Activated CD4-positive, CD25-positive, alpha-beta regulatory T cell treated with anti-CD3 and anti-CD28 coated beads, Interleukin-2, amount 50 U/mL, for 16 hours (primary cell): ENCODE measurements at places on chromosomes 13 and 19.

GRCh38 chr19:37979547-37980082, 72.6 kb downstream of the SIPA1L3 start:
- DNase-seq = no peak

DNA sequence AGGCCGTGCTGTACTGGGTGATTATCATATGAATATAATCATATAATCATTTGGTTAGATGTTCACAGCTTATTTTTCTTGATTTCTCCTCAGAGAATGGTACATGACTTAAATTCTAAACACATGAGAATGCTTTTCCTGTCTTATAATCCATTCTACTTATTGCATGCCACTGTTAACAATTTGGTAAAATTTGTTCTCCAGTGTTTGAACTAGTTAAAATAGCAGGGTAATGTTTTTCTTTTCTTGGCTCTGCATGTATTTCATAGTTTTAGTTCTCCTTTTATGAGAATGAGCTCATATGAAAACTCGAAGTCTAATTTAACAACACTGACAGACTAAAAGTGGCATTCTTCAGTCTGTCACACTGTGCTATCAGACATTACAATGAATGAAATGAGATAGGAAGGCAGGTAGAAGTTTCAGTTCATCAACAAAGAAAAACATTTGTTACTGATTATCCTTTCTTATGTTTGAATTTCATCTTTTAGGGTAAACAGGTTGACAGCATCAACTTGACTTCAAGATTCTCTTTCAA, 10.2 kb downstream of the SPRYD7 start:
- no peak for DNase-seq

DNA sequence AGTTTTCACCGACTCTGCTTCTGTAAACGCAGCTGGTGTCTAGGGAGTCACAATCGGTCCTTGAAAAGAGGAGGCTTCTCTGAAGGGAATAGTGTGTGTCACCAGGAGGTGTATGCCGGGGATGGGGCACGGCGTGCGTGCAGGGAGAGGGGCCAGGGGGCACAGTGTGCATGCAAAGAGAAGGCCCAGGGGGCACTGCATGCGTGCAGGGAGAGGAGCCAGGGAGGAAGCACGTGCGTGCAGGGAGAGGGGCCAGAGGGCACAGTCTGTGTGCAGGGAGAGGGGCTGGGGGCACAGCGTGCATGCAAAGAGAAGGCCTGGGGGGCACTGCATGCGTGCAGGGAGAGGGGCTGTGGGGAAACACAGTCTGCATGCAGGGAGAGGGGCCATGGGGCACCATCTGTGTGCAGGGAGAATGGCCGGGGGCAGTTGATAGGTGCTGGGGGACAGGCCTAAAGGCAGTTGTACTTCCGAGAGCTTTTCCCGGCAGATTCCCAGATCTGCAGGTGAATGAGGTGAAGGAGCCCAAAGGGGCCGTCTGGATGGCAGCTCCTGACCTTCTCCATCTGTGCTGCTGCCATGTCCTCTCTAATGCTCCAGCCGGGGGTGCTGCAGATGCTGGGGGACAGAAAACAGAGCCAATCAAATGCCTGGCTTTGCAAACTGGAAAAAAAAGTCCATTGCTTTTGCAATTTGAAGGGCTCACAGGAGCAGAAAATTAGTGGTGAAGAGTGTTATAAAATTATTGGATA, 36.4 kb downstream of the ATP11A start:
- DNase-seq = no peak

- DNase-seq = no peak
These were observed 133.4 kb downstream of the LACC1 start for GRCh38 chr13:44012910-44013757.

DNA sequence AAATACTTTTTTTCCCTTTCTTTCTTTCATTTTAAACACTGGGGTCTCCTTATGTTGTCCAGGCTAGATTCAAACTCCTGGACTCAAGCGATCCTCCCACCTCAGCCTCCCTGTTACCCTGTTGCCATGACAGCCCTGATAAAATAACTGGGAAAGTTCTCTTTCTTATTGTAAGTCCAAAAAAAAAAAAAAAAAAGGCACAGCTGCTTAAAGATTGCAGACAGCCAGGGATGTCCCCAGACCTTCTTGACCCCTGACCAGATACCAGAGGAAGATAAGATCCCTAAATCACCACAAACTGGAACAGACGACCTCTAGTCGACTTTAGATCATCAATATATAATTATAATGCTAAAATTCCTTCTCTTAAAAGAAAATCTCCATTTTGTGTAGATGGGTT, 1.1 kb upstream of the MVB12A start:
- DNase-seq = no peak

- no peak for DNase-seq
These were observed 57.3 kb upstream of the POMP start for GRCh38 chr13:28601581-28601980.

GRCh38 chr19:44723952-44724319, 24.6 kb upstream of the BCL3 start:
- peak; percentile 59 for DNase-seq

DNA sequence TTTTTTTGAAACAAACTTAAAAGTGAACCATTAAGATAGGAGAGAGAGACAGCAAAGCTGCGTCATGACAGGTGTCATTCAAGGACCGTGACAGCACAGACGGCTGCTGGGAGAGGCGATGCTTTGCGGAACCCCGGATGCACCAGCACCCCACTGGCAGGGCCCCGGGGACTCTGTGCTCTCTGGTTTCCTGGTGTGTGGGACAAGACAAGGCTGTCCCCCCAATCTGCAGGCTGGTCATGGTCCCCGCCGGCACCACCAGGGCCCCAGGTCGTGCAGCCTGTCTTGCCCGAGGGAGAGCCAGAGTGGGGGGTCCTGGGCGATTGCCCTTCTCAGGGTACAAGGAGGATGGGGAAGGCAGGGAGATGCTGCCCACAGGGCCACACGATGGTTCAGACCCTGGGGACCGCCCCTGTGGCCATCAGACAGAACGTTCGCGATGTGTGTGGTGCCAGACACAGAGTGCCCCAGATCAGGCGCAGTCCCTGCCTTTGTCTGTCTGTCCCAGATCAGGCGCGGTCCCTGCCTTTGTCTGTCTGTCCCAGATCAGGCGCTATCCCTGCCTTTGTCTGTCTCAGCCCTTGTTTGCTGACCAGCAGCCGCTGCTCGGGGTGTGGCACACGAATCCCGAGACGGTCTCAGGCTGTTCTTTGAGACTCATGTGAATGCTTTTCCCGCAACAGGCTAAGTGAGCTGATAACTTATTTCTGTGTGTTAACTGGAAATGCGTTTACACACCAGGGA, 36.1 kb downstream of the ADPRHL1 start:
- no peak for DNase-seq

GRCh38 chr13:48729856-48730255, 76.1 kb downstream of the CYSLTR2 start:
- no peak for DNase-seq

GRCh38 chr13:31772231-31772630, 32.9 kb downstream of the RXFP2 start:
- no peak for DNase-seq

DNA sequence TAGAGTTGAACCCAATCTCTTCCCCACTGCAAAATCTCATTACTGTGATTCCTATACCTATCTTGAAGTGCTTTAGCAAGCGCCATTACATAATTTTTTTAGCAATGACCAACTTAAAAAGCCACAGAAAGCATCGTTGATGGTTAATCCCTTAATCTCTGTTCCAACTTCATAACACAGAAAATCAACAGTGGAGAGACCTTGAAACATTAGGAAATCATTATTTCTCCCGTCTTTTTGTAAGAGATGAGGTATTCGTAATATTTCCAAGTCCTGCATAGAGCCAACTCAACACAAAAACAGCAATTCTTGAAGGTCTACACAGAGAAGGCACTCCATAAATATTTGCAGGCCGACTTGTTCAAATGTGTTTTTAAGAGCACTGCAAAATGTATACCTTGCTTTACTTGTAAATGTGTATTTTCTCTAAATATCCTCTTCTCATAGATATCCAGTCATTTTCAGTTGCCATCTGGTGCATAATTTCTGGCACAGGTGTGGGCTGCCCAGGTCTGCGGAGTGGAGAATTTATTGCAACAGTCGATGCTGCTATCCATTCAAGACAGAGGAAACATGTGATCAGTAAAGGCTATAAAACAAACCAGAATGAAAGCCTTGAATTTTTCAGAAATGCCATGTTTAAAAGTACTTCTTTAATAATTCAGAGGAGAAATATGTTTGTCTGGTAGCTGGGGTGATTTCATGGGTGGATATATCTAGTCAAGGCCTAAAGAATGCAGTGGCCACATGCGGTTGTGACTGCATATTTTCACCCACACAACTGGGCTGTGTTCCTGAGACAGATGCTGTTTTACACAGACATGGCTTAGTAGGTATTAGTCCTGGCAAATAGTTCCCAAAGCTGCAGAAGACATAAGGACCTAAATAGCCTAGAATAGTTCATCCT, 234.3 kb upstream of the STARD13 start:
- no peak for DNase-seq

GRCh38 chr13:51584731-51585672, 740 bp downstream of the WDFY2 start:
- peak; percentile 41 for DNase-seq

DNA sequence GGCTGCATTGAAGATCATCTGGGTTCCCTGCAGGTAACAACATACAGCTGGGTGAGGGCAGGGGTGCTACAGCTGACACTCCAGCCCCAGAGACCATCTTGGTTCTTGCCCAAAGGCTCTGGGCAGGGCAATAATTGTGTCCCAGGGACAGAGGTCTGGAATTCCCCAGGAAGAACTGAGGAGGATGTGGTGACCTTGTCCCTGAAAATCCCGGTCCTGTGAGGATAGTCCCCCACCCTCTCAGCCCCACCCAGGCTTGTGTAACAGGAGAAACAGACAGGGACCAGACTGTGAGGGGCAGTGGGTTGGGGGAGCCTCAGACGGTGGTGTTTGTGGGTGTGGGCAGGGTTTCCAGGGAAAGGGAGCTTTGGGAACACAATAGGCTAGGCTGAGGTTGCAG, 63.5 kb downstream of the COLGALT1 start:
- no peak for DNase-seq

DNA sequence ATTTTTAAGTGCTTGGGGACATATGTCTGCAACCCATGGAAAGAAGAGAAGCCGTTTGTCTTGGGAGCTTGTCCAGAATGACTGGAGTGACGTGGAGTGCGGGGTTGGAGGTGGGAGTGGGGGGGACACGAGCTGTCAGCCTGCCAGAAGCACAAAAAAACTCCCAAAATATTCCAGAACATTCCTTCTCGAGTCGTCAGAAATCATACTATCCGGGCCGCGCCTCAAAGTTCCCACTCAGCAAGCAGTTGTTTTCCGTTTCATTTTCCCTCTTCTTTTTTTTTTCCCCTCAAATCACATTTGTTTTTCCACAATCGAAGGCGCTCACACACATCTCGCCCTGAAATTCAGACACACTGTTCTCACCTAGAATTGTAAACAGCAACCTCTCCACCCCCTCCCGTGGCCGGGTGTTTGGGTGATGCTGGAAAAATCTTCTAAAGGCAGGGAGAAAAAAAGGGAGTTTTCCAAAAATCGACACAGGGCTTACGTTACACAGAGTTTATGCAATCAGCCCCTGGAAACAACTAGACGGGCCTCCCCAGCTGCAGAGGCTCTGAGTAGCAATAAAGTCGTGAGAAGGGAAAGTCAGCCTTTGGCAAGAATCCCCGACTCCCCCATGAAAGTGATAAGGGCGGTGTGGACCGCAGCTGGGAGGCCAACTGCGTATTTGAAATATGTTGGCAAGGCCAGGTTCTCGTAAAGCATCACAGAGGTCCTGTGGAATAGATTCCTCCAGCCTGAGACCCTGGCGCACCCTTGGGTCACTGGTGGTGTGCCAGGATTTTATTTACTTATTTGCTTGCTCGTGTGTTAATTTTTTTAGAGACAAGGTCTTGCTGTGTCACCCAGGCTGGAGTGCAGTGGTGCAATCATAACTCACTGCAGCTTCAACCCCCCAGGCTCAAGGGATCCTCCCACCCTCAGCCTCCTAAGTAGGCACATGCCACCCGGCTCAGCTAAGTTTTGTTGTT, 31.2 kb upstream of the KLF2 start:
- DNase-seq = no peak

GRCh38 chr13:28251466-28251865, 113.1 kb downstream of the PAN3 start:
- no peak for DNase-seq

DNA sequence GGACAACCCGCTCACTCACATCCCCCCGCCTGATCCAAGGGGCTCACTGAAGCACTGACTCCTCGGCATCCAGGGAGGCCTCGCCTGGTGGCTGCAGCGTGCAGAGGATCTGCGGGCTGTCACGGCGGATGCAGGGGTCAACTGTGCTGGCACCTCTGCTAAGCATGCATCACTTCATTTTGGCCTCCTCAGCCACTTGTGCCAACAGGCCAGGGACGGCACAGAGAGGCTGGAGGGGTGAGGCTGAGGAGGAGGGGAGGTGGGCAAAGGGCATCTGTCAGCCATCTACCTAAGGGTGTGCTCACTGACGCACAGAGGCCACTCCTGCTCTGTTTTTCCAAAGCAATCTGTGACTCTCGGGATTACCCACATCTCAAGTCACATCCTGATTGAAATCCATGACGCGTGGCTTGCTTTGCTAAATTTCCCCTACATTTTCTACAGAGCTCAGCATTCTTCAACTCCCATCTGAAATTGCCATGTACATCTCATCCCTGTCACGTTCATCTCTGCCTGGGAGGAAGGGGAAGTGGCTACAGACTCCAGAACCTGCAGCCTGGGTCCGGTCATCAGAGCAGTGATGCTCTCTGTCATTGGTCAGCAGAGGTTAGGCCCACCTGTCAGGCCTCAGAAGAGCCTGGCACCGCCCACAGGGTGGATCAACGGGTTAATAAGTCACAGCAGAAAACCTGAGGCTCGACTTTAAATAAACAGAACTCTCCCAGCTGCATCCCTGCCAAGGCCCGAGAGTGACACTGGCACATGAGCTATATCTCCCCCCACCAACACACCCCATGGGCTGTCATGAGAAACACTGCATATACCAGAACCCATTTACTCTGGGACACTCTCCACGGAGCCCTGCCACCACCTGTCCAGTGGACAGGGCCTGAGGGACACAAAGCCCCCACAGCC, 17.6 kb downstream of the ELL start:
- no peak for DNase-seq

DNA sequence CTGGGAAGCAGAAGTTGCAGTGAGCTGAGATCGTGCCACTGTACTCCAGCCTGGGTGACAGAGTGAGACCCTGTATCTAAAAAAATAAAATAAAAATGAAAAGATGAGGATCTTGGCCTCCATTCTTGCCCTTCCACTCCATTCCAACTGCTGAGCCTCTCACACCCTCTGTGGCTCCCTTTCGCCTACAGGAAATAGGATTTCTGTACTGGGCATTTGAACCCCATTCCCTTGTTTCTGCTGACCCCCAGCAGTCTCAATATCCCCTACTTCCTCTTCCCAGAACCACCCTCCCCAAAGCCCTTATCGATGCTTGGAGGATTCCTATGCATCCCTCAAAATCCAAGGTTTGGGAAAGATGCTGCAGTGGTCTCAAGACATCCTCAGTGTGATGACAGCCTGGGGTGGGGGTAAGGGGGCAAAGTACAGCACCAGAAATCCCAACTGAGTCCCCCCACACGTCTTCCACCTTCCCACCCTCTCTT, 12.5 kb upstream of the GDF15 start:
- no peak for DNase-seq

DNA sequence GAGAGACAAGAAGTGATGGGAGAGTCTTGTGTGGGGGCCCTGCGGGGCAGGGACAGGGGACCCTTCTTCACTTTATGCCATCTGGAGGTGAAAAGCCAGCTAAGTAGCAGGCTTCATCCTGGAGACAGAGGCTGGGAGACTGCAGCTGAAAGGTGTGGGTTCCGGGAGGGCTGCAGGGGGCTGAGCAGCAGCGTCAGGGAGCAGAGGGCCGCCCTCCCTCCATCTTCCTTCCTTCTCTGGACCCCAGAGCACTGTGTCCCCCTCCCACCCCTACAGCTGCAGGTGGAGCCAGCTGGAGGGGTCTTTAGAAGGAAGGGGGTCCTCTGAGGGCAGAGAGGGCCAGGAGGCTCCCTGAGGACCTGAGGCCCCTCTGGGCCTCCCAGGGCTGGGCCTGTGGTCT, 96.6 kb downstream of the WTIP start:
- DNase-seq = no peak
